ENCODE measurements at places on chromosomes 7 and 10. TPM values are rescaled to one million over a fixed set of nuclear protein-coding genes. Genes with fewer than 3 reads are reported as not detected.

Gene KCNIP2
- total RNA-seq: 2.2 TPM

DNA sequence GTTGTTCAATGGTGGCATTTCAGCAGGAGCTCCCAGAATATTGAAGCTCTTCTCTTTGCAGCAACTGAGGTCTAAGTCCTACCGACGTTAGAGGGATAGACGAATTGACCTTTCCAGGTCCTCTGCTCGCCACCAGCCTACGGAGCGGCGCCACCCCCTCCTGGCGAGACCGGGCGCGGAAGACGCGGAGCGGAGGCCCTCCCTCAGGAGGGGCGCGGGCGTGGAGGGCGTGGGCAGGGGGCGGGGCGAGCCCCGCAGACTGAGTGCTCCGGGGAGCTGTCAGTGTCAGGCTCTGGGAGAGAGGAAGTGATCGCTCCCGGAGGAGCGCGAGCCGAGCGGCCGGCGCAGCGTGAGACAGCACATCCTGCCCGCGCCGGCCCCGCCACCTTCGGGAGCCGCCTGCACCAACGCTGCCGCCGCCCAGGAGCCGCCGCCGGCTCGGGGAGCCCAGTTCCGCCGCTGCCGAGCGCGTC, at the start of gene DYNC1I1:
TSS of gene DYNC1I1 (plus strand) at position 257 of the 473 bp plus-strand sequence. CDS start 32,176 bp downstream, outside the sequence.
- DNase-seq: peak; percentile 58

Gene SPRN
- 0.48 TPM for total RNA-seq

DNA sequence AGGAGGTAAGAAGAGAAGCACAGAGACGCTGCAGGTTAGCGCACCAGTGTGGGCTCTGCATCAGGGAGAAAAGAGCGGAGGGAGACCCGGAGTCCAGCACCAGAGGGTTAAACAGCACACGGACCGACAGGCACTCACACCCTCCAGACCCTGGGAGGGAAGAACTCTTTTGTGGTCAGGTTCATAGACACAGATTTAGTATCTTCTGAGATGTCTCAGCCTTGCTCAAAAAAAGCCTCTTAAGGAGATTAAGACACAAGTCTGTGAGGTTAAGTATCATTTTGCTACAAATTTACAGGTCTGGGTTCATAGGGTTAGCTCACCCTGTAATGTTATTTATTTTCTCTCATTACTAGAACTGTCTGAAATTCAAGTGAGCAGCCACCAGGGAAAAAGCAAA, 16.8 kb upstream of the NDST2 start:
- no peak for DNase-seq

- DNase-seq: no peak
Observed at GRCh38 chr10:114893251-114893650, 44.7 kb upstream of the TRUB1 start.

- DNase-seq: no peak
Observed at GRCh38 chr10:114294549-114294948, 55.5 kb downstream of the VWA2 start.

- no peak for DNase-seq
Observed at GRCh38 chr7:39664057-39664456, 40.7 kb downstream of the RALA start.

GRCh38 chr7:36032361-36032818, 120.7 kb upstream of the EEPD1 start:
- DNase-seq: no peak

- no peak for DNase-seq
Observed at GRCh38 chr10:54665095-54665494, 135.9 kb downstream of the PCDH15 start.

DNA sequence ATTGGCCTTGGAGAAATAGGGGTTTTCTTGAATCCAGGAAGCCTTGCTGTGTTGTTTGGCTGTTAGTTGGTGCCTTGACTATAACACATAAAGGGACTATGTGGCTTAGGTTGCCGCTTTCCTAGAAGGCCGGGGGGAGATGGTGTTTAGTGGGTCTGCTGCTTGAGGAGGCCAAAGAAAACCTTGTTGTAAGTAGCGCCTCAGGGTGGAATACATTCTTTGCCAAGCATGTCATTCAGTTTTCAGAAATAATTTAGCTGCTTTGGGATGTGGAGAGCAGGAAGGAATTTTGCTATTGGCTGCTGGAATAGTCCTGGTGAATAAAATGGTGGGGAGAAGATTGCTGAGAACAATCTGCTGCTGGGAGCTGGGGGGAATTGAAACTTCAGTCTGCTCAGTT, 132.9 kb upstream of the WNT16 start:
- no peak for DNase-seq

GRCh38 chr7:50261593-50261992, 42.9 kb upstream of the IKZF1 start:
- no peak for DNase-seq

DNA sequence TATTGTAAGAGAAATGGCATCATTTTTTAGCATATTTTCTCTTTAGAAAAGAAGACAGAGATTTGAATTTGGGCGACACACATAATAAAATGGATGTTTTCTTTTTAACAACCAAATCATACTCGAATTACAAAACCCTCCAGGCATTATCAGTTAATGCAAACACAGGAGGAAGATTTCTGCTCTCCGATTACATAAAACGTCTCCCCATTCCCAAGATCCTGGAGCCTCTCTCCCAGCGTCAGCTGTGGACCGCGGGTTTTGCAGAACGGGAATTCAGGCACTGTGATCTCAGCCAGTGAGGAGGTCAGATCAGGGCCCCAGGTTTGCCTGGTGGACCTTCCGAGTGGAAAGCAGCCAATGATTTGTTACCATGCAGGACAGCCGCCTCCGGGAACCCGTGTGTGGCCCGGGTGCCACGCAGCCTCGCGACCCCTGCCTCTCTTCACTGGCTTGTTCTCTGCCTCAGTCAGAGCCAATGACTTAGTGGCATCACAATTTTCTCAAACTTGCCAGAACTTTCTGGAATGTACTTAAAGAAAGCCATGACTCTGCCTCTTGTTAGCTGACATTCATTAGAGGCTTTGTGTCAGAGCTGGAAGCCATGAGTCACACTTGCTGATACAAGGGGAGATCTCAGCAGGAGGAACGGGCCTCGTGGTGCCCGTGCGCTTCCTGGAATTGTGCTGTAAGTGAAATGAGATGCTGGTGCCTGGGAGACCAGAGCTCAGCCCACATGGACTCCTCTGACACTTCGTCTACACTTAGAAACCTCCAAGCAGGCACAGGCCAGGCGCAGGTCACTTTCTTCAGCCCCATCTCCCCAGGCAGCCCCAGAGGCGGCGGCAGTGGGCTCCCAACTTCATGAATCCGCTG, 246.1 kb downstream of the KLF6 start:
- no peak for DNase-seq

GRCh38 chr7:16644636-16645592, 640 bp downstream of the ANKMY2 start:
- DNase-seq: peak; percentile 14

Gene TAS2R40
- not detected for total RNA-seq

Gene ATOH7
- total RNA-seq: 0.20 TPM

Gene DPP6
- total RNA-seq: 2.2 TPM

DNA sequence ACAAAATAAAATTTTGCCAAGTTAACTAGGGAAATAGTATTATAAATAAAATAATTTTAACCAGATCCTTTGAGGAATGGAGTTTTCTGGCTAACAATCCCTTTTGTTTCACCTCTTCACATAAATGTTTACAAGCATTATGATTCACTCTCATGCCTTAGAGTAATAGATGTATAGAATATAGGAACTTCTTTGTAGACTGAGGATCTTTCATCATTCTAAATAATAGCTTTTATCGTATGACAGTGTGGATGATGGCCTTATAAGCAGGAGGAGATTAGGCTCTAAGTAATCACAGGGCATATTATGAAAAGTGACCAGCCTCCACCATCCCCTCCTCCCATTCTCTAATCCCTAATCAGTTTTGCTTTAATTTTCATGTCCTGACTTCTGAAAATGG, 13.5 kb downstream of the ING3 start:
- DNase-seq: no peak

- no peak for DNase-seq
Observed at GRCh38 chr10:15804109-15804508, 56.2 kb downstream of the MINDY3 start.

- DNase-seq: no peak
Observed at GRCh38 chr7:134691546-134692343, 45.1 kb downstream of the BPGM start.

Gene NEUROD6
- total RNA-seq: not detected

DNA sequence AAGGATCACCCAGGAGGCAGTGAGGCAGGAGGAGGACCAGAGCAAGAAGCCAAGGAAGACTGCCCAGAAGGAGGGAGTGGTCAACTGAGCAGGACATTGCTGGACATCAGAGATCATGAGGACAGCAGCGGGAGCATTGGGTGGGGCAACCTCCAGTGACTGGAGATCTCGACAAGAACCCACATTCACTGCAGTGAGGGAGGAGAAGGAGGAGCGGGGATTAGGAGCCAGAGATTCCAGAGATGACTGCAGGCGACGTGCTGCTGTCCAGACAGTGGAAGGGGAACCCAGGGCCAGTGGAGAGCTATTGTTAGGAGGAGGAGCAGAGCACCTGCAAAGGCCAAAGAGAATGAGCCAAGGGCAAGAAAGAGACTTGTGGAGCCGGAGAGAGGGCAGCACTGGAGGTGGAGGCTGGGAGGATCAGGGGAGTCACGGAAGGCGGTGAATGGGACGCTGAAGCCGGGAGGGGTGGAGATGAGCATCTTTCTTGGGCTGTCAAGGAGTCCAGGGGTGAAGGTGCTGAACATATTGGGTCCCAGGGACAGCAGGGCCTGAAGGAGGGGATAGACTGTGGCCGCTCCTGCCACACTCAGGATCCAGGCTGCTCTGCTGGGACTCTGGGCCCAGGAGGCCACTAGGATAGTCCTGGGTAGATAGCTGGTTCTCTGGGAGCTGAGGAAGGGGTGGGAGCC, 140.1 kb upstream of the UNC5B start:
- no peak for DNase-seq

Gene MSMB
- not detected for total RNA-seq

- DNase-seq: no peak
Observed at GRCh38 chr7:75694638-75695399, 43.9 kb downstream of the HIP1 start.

Gene MACC1
- total RNA-seq: 0.12 TPM

- DNase-seq: no peak
Observed at GRCh38 chr7:68306692-68307107, 1291.6 kb upstream of the AUTS2 start.

DNA sequence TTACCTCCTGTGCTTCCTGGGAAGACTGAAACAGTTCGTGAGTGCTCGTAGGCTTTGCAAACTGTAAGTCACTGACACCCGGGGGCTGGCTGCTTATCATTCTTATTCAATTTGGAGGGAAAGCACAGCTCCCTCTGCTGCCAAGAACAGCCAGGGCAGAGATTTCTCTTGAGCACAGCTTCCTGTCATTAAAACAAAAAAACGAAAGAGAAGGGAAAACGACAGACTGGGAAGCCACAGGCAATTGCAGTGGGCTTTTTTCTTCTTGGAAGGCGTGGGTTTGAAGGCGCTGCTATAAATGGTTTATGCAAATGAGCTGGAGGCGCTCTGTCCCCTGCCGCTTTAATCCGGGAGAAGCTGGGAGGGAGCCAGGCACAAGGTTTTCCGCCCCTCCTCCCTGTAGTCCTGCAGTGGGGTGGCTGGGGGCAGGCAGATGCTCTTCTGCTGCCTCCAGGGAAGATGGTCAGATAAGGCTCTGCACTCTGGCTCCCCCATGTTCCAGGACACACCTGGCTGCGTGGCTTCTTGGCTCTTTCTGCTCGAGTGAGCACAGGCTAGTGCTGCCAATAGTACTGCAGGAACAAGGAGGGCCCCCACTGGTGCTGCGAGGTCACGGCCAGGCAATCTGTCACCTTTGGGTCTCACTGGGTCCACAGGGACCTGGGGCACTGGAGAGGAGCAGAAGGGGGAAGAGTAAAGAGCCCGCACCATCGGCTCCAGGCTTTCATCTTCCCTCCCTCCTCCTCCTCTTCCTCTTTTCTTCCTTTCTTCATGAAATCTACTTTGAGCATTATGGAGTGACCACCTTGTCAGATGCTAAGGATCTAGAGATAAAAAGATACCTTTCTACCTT, 49.5 kb downstream of the NEURL1 start:
- DNase-seq: peak; percentile 16

- no peak for DNase-seq
Observed at GRCh38 chr7:46720761-46721160, 799.7 kb upstream of the IGFBP3 start.

DNA sequence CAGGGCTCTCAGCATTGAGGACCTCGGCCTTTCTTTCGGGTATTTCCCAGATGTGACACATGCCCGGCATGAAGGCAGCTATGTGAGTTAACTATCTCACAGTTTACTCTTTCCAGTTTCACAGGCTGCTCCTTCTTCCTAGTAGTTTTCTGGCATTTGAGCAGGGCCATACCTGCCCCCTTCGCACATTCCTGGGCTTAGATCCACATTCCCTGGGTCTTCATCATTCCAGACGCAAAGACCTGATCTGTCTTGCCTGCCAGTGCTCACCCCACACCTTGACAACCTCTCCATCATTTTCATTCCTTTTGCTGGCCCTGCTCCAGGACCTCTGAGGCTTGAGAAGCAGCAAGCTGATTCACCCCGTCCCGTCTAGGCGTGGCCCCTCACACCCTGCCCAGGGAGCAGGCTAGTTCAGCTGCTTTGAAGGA, 227.5 kb downstream of the WDR11 start:
- no peak for DNase-seq

Gene TAS2R41
- total RNA-seq: not detected

Gene GRM3
- 3.4 TPM for total RNA-seq

Gene MMRN2
- total RNA-seq: 0.27 TPM

DNA sequence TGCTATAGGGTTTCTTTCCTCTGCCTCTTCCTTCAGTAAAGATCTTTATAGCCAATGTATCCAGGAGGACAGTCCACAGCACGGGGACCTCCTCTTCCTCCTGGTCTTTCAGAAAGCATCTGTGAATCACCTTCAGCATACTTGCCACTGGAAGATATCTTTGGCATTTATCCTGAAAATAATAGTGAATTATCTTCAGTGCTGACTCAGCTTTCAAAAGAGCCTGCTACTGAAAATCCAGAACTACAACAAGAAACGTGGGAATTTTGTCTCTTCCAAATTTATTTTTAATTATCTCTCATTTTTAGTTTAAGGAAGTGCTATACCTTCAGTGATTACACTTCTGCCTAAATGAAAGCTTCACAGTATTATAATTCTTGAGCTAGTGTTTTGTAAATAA, 7.6 kb upstream of the UNC5B start:
- no peak for DNase-seq

Gene EVX1
- 0.80 TPM for total RNA-seq

DNA sequence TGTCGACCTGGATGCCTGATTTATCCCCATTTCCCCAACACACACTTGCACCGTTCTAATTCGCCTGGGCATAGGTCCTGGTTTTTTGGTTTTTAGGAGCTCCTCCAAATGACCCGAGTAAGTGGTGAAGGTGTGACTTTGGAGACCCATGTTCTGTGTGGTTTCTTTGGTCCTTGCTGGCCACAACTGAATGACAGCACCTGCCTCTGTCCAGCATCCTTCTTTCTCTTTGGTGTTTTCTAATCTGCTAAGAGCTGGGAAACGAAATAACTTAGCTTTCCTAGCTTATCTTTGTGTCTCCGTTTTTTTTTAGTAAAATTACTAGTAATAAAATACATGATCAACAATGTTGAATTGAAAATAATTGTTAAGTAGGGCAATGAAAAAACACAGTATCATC, 120.2 kb downstream of the PRLHR start:
- DNase-seq: no peak

Gene DOCK4
- 15.3 TPM for total RNA-seq

- no peak for DNase-seq
Observed at GRCh38 chr10:5467634-5468255, 31.6 kb downstream of the CALML5 start.

- no peak for DNase-seq
Observed at GRCh38 chr7:27605689-27606269, 56.9 kb downstream of the HIBADH start.

GRCh38 chr10:73163096-73163495, 4.7 kb downstream of the ECD start:
- DNase-seq: no peak

Gene CTTNBP2
- 12.5 TPM for total RNA-seq

Data from neural crest cell (in vitro differentiated cells).